ENCODE measurements at places on chromosomes 3 and 15.

GRCh38 chr15:44066211-44066827 lies 128.8 kb downstream of the FRMD5 start:
- DNase-seq, result peak; percentile 75

DNA sequence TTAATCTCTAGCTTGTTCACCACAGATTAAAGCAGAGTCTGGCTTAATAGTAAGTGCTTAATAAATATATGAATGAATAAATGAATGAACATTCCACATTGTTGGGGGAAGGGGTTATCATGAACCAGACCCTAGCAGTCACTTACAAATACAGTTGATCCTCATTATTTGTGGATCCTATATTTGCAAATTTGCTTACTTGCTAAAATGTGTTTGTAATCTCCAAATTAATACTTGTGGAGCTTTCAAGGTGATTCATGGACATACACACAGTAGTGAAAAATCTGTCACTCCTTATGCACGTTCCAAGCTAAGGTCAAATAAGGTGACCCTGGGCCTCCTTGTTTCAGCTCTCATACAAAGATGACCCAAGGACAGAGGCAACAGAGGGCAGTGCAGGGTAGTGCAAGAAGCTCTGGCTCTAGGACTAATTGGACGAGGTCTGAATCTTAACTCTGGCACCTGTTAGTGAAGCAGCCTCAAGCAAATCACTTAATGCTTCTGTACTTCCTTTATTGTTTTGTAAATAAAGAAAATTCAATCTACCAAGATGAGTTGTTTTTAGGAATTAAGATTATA lies 112.8 kb upstream of the C2CD4B start:
- DNase-seq, result no peak

GRCh38 chr3:177190756-177191681 lies 6.3 kb downstream of the TBL1XR1 start:
- DNase-seq, result peak; percentile 64

GRCh38 chr15:36622836-36623235 lies 43.4 kb downstream of the CDIN1 start:
- no peak for DNase-seq
